ENCODE measurements at places on chromosomes 3 and 15.

- DNase-seq = no peak
Observed at GRCh38 chr15:57160823-57161560, 215.3 kb upstream of the CGNL1 start.

DNA sequence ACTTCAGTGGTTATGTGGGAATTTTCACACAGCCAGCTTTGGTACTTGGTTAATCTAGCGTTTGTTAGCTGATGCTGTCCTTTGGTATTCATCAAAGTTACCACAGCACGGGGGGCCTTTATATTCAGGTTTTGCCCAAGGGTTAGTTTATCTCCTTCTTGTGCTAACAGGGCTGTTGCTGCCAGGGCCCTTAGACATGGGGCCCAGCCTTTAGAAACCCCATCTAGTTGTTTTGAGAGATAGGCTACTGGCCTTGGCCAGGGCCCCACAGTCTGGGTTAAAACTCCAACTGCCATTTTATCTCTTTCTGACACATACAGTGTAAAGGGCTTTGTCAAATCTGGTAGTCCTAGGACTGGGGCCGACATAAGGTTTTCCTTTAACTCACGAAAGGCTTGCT lies 7.5 kb upstream of the DNAAF4 start:
- no peak for DNase-seq

DNA sequence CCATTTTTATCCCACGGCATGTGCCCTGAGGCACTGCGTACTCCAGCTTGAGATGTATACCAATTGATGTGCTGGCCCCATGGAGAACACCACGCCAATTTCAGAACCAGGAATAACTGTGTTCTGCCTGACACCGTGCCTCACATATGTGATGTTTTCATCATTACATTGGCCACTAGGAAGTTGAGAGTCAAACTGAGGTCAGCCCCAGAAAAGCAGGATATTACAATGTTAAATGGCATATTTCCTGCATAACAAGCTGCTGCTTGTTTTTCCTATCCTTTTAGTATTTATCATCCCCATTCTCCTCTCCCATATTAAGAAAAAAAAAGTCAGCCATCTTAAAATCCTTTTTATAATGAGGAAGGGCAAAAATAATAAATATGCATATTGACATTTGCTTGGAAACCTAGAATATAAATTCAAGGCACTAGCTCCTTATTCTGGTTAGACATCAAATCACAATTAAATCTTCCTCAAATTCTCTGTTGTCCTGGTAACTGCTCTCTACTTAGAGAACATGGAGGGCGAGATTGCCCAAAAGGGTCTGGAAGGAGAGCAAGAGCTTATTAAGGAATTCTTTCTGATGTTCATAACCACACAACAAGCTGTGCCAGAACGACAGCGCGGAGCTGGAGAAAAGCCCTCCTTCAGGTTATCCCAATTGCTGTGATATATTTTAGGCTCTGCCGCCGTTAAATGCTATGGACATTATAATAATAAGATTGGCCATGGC lies 112.6 kb downstream of the UACA start:
- DNase-seq = no peak

- DNase-seq = no peak
Observed at GRCh38 chr3:132293251-132293650, 24.0 kb upstream of the ACP3 start.

DNA sequence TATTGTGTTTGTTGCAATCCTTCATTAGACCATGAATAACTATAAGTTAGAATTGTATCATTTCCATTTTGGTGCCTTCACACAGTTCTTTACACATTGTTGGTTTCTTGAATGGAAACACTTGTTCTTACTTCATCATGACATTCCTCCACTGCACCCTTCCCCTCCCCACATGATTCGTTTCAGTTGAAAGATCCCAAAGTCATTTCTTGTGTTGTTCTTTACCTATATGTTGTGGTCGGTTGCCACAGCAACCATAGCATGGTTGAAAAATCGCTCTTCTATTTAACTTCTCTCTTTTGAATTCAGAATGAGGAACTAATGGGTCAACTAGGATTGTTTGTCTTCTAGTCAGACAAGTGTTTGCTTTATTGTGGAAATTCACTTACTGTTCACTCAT lies 103.3 kb downstream of the IL1RAP start:
- no peak for DNase-seq

GRCh38 chr15:29071232-29071881 lies 185.6 kb downstream of the APBA2 start:
- no peak for DNase-seq

DNA sequence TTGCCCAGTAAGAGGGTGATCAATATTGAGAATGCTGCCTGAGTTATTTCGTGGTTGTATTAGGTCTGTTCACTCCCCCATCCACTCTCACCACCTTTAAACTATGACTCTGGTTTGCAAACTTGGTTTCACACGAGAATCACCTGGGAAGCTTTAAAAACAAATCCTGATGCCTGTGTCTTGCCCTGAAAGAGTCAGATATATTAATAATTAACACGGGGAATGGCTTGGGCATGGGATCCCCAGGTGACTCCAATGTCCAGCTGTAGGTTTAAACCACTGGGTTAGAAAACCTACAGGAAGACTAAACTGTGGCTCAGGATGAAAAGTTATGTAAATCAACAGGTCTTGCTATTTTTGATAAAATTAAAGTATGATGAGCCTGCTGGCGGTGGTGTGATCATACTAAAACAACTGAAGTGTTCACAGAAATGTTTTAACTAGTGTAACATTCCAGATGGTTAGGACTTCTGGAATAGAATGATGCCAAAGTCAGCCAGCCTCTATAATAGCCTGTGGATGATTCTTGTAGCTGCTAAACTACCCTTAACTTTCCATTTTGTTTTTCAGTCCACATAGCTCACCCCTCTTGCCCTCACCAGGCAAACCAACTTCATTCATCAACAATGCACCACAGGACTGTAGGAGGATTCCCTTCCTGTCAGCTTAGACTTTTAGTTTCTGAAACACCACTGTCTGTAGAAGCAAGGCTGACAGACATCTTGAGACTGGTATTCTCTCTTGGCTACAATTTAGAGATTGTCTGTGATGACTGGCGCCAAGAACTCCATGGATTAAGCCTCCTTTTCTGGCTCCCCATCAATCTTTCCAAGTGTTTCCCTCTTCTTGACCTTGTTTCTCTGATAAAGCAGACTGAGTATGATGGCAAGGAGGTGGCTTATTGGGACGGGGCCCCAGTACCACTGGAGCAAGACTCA lies 119.1 kb upstream of the ADAMTS9 start:
- no peak for DNase-seq

DNA sequence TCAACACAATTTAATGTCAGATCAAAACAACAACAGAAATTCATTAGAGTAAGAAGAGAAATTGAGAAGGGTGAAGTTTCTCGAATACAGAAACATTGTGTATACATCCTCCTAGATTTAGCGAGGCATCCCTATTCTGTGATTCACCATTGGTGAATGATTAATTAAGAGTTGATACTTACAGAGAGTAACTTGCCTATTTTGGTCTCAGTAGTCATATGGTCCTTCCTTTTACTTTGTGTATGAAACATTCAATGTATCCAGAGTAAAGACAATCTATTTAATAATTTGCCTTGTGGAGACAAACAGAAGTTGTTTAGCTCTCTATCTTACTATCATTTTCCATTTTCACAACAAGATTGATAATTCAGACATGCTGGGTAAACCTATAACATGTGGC lies 432.0 kb downstream of the ZPLD1 start:
- no peak for DNase-seq

DNA sequence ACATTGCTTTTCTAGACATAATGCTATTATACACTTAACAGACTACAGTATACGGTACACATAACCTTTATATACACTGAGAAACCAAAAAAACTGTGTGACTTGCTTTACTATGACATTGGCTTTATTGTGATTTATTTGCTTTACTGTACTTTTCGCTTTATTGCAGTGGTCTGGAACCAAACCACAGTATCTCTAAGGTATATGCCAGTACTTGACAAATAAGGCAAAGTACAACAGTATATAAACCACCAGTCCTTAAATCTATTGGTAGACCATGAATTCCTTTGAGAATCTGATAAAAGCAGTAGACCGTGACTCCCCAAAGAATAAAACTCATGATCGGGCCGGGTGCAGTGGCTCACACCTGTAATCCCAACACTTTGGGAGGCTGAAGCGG lies 50.3 kb downstream of the HERC1 start:
- no peak for DNase-seq

- DNase-seq = no peak
Observed at GRCh38 chr15:75348034-75348561, 1.3 kb downstream of the NEIL1 start.

DNA sequence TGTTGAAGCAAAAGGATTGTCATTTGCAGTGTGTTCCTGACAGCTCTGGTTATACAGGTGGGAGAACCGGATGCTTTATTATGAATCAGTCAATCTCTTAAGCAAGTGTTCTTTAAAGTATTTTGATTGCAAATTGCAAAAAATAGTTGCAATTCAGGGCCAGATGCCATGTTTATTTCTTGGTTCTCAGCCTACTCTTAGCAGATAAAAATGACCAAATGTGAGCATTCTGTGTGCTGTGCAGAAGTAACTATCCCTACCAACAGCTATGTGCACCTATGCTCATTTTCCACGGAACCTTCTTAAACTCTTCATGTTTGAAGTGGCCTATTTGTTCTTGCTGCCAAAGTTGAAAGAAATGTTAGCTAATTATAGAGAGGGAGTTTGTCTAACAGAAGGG lies 262.3 kb upstream of the RASGRP1 start:
- DNase-seq = no peak

- no peak for DNase-seq
Observed at GRCh38 chr15:48644467-48644826, 1.1 kb downstream of the FBN1 start.

DNA sequence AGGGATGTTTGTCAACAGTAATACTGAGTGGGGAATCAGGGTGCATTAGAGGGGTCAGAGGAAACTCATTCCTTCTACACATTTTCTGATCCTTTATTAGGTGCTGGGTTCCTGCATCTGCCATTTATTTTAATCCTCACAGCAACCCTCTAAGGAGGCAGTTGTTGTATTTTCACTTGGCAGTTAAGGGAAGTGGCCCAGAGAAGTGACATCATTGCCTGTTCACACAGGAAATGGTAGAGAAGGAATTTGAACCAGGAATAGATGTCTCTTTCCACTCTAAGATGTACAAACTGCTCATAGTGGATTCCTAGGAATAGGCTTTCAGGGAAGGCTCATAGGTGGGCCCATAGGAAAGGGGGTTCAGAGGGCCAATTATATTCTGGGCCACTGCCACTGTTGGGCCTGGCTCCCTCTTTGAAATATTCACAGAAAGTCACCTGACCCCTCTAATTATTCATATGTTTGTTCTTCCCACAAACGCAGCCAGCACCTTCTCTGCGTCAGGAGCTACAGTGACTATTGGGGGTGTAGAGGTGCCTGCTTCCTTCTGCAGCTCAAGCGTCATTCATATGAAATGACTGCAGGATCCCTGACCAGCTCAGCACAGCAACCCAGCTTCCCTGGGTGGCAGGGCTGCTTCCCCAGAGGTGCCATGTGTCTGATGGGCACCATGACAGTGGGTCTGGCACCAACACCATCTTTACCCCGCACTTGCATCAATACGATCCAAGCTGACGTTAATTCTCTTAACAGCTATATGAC lies 163.9 kb upstream of the SMAD3 start:
- no peak for DNase-seq

DNA sequence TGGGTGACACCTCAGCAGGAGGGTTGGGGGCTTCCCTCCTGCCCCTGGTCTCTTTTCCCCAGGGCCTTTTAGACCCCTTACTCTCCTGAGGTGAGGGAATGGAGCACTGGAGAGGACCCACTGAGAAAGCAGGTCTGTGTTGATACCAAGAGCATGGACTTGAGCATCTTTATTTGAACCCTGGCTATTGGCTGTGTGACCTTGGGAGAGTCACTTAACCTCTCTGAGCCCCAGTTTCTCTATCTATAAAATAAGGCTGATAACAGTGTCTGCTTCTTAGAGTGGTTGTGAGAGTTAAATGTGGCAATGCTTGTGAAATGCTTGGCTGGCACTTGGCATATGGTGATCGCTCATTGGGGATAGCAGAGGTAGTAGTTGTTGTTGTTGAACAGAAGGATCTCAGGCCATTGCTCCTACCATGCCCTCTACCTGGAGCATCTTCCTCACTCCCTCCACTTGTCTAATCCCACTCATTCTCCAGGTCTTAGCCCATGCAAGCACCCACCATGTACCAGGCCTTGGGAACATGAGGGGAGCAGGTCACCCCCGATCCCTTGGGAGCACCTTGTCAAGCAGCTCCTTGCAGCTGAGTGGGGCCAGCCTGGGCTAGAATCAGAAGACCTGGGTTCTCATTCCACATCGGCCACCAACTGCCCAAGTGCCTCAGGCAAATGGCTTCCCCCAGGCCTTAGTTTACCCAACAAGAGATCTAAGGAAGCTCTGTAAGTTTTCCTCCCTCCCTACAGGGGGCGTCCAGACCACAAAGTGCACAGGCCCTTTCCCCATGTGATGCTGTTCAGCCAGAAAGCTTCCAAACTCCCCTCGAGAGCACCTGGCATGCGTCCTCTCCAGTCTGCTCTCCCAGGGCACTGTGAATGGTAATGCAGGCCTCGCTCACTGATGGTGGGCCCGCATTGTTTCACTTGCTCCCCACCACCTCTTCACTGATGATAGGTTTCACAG lies 96.7 kb downstream of the LSM3 start:
- DNase-seq = no peak

DNA sequence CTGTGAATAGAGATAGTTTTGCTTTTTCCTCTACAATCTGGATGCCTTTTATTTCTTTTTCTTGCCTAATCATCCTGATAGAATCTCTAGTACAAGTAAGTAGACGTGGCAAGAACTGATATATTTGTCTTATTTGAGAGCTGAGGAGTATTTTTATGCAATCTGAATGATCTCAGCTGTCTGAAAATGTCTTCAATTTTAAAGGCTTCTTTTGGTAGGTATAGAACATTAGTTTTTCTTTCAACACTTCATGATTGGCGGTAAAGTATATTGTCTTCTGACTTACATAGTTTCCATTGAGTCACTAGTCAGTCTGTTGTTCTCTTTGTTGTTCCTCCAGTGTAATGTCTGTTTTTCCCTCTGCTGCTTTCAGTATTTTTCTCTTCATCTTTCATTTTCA lies 31.3 kb downstream of the MGA start:
- no peak for DNase-seq

- DNase-seq = no peak
Observed at GRCh38 chr3:34676436-34676835, 878.0 kb downstream of the PDCD6IP start.

DNA sequence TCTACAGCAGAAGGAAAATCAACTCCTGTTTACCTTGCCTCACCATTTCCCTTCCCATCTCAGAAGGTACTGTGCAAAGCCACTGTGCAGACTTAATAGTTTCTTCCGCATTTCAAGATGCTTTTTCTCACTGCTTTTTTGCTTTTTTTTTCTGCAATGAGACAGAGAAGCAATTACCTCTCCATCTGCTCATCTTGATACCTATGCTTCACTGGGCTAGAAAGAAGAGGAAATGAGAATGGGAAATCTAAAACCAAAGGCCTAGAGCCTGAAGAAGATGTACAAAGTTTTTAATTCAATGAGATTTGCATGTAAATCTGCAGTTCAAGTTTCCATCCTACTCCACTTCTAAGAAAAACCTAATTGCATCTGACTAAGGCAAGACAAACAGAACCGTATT lies 238.1 kb upstream of the SETMAR start:
- no peak for DNase-seq

GRCh38 chr15:59232476-59232875 lies 25.8 kb downstream of the LDHAL6B start:
- DNase-seq = no peak

- DNase-seq = no peak
Observed at GRCh38 chr3:139572847-139573672, 33.5 kb upstream of the RBP1 start.

- DNase-seq = no peak
Observed at GRCh38 chr3:135532021-135532420, 433.5 kb upstream of the PPP2R3A start.

- DNase-seq = no peak
Observed at GRCh38 chr3:170714562-170715535, 129.0 kb upstream of the SLC7A14 start.

Measured in NK-92 treated with Interleukin-12 subunit alpha and Interleukin-12 subunit beta, amount 100 ng/mL, for 24 hours (cell line).